ENCODE measurements at places on chromosomes 7 and 10. TPM values are rescaled to one million over a fixed set of nuclear protein-coding genes. Genes with fewer than 3 reads are reported as not detected.

The GRM3 gene
- total RNA-seq, result not detected

The GSTO2 gene
- 33.8 TPM for total RNA-seq

The ZNF503 gene
- 8.1 TPM for total RNA-seq

The AGMO gene
- total RNA-seq, result not detected

The MMP21 gene
- total RNA-seq, result not detected

The MMD2 gene
- not detected for total RNA-seq

The AKR1D1 gene
- total RNA-seq, result not detected

The ADCY1 gene
- total RNA-seq, result 0.61 TPM

The NEUROD6 gene
- not detected for total RNA-seq

The TMEM130 gene
- not detected for total RNA-seq

The CNTNAP2 gene
- 1.0 TPM for total RNA-seq

The TMEM229A gene
- not detected for total RNA-seq

The COX15 gene
- 50.7 TPM for total RNA-seq

The C1QL3 gene
- total RNA-seq, result not detected

The KEL gene
- total RNA-seq, result not detected

The VWDE gene
- total RNA-seq, result 3.0 TPM

The CYTH3 gene
- 23.5 TPM for total RNA-seq

The ALOX5 gene
- not detected for total RNA-seq
